ENCODE measurements at places on chromosomes 5 and 9.

DNA sequence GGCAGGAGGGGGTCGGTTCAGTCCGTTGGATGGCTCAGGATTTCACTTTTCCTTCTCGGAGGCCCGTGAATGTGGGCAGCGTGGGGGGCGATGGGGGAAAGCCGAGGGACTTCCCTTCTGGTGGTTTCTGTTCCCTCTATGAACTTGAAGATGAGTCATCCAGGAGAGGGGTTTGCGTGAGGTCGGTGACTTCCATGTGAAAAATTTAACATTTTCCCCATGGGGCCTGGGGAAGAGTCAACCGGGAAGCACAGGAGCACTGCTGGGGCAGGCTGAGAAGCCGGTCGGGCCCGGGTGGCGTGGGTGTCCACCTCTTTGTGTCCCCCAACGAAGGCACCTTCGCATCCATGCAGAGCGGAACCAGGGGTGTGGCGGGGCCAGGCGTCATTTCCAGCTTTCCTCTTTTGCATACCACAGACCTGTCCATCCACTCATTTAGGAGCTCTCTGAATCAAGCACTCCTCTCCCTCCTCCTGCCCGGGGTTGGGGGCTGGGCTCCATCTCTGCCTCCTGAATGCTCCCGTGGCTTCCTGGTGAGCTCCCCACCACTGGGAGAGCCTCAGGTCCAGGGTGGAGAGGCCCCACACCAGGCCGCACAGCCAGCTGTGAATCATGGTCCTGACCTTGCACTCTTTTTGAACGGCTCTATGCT lies 68.4 kb downstream of the ANKRD33B start:
- no peak for DNase-seq

DNA sequence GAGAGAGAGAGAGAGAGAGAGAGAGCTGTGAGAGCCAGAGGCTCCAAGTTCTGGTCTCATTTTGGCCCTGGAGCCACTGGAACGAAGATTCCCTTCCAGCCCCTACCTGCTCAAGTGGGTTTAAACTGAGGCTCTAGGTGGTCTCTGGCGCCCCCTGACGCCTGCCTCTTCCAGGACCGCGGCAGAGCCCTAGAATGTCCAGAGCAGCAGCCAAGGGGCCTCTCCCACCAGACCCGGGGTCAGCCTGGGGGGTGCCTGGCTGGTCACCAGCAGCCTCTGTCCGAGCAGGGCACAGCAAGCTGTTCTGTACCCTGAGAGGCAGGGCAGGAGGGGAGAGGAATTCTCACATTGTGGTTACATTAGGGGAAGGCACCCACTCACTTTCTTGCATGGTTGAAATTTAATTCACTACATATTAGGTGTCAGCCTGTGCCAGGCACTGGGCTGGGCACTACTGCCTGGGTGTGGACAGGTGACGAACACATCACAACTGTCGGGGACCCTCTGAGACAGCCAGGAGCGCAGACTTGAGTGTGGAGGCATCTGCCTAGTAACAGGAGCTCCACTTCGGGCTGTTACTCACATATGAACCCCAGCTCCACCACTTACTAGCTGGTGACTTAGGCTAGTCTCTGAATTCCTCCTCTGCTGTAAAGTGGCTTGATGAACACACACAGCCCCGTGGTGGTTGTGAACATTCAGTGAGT lies 44.5 kb downstream of the AMBP start:
- DNase-seq = no peak

- DNase-seq = no peak
Observed at GRCh38 chr9:5978523-5978922, 36.9 kb downstream of the RANBP6 start.

GRCh38 chr5:119273391-119273839 lies 82.4 kb upstream of the TNFAIP8 start:
- DNase-seq = no peak

- no peak for DNase-seq
Observed at GRCh38 chr9:130340011-130340410, 74.5 kb downstream of the HMCN2 start.

- DNase-seq = peak; percentile 59
Observed at GRCh38 chr5:73387601-73388305, 60.8 kb downstream of the FOXD1 start.

DNA sequence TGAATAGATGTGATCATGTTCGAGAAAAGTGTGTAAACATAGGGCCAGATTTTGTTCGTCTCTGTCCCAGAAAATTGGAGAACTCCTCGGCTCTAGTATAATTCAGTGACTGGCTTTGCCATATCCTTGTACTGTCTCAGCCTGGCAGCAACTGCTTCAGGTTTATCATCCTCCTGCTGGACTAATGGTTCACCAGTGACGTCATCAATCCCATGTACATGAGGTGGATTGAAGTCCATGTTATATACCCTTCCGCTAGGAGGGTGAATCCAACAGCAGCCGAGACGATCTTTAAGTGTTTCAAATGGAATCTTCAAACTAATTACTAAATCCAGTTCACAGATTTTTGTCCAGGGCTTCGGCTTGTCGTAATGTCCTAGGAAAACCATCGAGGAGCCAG lies 17.1 kb upstream of the PLPP1 start:
- no peak for DNase-seq

- DNase-seq = peak; percentile 19
Observed at GRCh38 chr5:1002836-1003235, 5.8 kb upstream of the NKD2 start.

DNA sequence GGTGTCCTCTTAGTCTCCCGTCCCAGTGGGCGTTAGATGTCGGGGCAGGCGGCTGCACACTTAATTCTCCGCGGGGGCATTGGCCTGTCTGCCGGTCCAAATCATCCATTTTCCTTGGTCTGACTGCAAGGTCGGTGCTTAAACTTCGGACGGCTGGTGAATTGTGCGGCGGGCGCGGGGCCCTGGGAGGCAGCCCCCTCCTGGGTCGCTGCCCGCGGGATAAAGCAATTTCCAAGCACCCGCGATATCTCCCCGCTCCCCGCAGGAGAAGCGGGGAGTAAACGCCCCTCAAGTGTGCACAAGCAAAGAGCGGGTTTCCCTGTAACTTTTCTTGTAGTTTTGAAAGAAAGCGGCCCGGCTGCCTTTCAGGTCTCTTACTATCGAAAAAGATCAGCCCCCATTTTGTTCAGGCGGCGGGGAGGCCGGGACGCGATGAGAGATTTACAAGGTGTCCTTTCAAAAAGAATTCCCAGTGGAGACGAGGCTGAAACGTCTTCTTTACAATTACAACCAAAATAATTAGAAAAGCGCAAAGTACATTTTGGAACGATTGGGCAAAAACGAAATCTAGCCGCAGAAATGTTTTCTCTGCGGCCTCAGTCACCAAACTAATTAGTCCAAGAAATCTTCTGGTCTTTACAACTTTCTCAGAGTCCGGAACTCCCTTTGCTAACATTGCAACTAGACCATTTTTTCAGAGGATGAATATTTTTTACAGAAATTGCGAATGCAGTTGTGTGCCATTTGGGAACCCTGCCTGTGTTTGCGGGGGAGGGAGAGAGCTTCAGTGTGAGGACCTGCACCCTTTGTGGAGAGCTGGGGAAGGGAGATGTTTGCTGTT lies 1.8 kb downstream of the IRX1 start:
- DNase-seq = no peak

- DNase-seq = no peak
Observed at GRCh38 chr5:150301170-150301505, 1.6 kb downstream of the ARSI start.

DNA sequence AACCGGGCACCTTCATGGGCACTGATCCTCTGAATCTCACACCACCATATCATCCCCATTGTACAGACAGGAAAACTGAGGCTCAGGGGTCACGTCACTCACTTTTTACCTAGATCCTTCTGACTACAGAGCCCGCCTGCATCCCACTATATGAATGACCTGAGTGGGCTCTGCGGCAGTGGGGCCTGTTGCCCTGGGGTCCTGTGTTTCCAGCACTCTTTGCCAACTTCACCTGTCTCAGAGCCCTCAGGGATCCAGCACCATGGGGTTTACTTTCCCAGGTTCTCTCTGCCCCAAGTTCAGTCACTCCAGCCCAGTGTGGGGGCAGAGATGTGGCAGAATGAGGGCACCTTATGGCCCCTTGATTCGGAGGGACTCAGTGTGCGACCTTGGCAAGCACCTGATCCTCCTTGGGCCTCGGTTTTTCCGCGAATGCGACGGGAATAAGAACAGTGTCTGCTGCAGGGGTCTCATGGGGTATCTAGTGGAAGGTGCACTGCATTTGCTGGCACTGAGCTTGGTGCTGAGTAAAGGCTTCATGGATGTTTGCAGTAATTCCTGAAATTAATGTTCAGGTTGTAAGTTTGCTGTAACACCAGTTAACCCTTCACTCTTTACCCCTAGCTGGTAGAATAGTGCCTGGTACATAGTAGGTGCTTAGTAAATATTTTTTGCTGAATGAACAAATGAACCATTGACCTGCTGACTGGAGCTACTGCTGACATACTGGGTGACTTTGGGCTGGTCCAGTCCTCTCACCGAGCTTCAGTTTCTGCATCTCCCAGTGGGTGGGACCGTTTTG lies 47.1 kb upstream of the BOD1 start:
- DNase-seq = no peak

DNA sequence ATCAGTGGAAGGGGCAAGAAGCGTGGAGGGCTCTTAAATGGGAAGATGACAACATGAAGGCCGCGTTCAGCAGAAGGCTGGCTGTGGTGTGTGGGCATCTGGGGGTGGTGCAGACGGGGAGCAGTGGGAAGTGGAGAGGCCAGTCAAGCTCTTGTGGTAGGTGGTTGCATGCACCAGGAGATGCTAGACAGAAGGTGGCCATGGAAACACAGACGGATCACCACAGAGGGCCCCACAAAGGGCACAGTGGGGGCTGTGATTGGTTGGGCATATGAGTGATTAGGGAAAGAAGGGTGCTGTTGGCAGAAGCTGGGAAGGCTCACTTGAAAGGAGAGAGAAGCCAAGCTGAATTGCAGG lies 14.7 kb downstream of the MTMR12 start:
- DNase-seq = peak; percentile 92

DNA sequence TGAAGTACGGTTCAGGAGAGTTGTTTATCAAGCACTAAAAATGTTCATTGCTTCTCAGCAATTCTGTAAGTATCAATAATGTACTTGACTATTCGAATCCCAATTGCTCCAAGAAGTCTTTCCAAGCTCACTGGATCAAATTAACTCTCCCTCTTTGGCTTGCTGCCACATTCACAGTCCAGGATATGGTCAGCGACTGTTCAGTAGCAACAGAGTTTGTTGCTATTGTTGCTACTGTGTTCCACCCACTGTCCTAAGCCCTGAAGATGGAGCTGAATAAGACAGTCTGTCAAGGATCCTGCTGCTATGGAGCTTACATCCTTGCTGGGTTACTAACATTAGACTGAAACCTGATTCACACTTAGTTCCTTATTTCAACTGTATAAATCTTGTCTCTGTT lies 110.8 kb downstream of the FGF10 start:
- DNase-seq = no peak

- no peak for DNase-seq
Observed at GRCh38 chr5:97276474-97277120, 93.5 kb upstream of the RIOK2 start.

- no peak for DNase-seq
Observed at GRCh38 chr5:127856292-127856691, 153.1 kb downstream of the CCDC192 start.

GRCh38 chr9:31389075-31389474 lies 995.4 kb upstream of the ACO1 start:
- DNase-seq = no peak

GRCh38 chr9:117411547-117411946 lies 3.3 kb downstream of the ASTN2 start:
- peak; percentile 41 for DNase-seq

- DNase-seq = no peak
Observed at GRCh38 chr9:73038089-73038509, 85.2 kb upstream of the ALDH1A1 start.

DNA sequence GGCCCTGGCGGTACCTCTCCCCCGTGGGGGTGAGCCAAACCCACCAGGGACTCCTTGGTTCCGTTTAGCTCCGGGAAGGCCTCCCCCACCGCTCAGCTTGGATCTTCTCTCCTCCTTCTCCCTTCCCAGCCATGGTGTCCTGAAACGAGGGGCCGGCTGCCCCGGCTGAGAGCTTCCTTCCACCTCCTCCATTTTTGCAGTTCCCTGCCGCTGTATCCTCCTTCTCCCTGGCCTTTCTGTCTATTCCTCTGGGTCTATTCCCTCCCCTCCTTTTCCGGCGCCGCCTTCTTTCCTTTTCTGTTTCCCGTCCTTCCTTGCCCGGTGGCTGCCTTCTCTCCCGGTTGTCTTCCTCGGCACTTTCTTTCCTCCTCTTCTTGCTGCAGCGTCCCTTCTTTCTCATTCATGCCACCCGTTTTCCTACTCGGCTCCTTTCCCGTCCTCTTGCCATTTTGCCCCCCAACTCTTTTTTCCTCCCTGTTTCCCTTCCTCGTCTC lies 110.4 kb downstream of the LIFR start:
- DNase-seq = no peak

DNA sequence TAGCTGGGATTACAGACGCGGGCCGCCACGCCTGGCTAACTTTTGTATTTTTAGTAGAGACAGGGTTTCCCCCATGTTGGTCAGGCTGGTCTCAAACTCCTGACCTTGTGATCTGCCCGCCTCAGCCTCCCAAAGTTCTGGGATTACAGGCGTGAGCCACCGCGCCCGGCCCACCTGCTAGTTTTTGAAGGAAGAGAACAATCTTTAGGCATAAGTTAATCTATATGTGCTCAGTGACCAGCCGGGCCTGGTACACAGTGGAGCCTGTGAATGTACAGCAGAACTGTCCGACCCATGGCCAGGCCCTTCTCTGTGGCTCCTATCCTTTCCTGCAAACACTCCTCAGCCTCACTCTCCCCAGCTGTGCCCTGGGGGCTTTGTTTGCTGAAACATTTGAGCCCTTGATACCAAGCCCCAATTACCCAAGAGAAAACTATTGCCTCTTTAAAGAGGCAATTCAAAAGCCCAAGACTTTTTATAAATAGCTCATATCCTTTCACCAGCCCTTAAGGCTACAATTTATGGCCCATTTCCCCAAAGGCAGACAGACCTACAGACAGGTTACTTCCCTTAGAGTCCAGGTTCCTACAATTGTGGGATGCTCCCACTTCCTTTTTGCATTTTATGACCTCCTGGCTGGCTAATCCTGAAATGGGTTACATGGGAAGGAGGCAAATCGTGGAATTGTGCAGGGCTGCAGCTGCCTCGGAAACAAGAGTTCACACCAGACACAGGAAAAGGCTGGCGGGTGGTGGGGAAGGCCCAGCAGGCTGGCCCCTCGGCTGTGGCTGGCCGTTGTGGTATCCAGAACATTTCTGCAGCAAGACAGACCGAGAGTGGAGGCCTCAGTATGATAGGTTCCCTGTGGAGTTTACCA lies 37.5 kb downstream of the SPRY4 start:
- no peak for DNase-seq

DNA sequence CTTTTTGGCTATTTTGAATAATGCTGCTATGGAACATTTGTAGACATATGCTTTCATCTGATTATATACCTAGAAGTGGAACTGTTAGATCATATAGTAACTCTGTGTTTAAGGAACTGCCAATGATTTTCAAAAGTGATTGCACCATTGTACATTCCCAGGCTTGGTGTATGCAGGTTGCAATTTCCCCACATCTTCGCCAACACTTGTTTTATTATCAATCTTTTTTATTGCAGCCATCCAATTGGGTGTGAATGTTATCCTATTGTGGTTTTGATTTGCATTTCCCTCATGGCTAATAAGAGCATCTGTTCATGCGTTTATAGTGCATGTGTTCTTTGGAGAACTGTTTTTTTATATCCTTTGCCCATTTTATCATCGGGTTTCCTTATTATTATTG lies 81.3 kb downstream of the PLAC8L1 start:
- no peak for DNase-seq
